ENCODE measurements at places on chromosomes 2 and 18. TPM values are rescaled to one million over a fixed set of nuclear protein-coding genes. Genes with fewer than 3 reads are reported as not detected.

DNA sequence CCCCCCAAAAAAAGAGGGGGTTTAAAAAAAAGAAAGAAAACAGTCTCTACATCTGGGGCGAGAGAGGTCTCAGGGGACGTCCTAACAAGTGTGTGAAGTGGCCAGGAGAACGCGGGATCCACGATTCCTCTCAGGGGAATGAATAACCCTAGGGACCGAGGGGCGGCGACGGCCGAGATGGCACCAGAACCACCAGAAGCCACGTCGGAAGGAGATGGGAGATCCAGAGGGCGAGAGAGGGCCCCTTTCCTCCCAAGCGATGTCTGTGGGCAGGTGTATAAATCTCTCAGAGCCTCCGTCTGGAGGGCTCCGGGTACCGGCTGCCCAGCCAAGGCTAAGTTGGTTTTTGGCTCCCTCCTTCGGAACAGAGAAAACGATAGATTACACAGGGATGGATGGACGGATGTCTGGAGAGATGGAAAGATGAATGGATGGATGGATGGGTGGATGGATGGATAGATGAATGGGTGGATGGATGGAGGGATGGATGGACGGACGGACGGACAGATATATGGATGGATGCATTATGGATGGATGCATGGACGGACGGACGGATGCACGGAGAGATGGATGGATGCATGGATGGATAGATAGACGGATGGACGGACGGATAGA is 1.7 kb downstream of the EPHA4 start:
- no peak for DNase-seq

GRCh38 chr2:210626849-210627248 is 70.5 kb downstream of the CPS1 start:
- DNase-seq: no peak

- peak; percentile 1 for DNase-seq
Measured at GRCh38 chr18:48799724-48800315, 150.9 kb downstream of the SMAD7 start.

DNA sequence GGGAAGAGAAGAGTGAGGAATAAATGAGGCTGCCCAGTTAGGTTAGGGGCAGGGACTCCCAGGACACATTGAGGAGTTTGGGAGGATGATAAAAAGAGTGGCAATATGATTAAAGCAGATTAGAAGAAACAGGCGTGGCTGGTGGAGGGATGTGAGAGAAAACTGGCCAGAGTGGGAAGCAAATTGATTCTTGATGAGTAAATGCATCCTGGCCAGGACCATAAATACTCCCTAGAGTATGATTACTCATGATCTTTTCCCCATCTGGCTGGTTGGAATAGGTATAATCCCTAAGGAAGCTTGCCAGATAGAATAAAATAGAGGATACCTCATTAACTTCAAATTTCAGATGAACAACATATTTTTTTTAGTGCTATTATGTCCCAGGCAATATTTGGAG is 21.5 kb upstream of the DAW1 start:
- no peak for DNase-seq

DNA sequence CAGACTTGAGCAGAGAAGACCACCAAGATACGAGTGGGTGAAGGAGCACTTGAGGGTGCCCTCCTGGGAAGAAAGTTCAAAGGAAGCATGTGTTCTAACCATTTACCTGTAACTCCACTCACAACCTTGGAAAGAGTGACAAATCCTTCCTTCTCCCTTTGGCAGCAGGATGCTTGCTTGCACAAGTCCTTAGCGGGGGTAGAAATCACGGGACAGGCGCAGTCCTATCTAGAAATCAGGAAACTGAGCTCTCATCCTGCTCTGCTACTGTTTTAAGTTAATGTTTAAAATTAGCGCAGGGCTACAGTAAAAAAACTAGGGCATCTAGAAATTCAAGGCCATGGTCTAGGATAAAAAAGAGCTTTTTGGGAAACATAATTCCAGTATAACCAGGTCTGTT is 100.9 kb upstream of the PTPRM start:
- no peak for DNase-seq

- no peak for DNase-seq
Measured at GRCh38 chr2:144323946-144324345, 196.0 kb downstream of the ZEB2 start.

GRCh38 chr2:111007757-111008688 is 112.7 kb upstream of the BCL2L11 start:
- no peak for DNase-seq

DNA sequence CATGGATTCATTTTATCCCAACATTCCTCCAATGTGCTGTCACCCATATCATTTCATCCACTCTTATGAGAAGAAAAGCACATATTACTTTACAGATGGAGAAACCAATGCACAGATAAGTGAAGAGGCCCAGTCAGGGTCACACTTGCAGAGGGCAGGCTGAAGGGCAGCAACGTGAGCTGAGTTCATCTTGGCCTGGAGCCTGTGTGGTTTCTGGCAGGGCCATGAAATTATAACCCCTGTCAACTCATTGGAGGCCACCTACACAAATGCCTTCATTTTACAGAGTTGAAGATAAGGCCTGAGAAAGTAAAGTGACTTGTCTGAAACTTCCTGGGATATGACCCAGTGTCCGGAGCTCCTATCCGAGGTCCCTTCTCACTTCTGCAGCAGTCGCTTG is 88.4 kb upstream of the NRP2 start:
- DNase-seq: no peak

- no peak for DNase-seq
Measured at GRCh38 chr2:219409619-219410018, 8.6 kb upstream of the DES start.

DNA sequence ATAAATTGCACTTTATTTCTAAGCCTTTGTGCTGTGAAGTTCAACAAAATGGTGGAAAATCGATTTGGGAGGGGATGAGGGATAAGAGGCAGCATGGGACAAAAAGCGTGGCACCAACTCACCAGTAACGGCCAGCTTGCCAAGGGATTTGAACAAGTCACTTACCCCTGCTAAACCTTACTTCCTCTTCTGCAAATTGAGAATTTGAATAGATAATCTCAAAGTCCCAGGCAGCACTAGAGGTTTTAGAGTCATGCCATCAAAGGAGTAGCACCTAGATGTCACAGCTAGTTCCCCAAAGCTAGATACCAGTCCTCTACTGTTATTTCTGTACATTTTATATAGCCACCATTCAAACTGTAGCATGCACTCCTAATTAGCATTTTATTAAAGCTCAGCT is 83.7 kb upstream of the VRK2 start:
- no peak for DNase-seq

DNA sequence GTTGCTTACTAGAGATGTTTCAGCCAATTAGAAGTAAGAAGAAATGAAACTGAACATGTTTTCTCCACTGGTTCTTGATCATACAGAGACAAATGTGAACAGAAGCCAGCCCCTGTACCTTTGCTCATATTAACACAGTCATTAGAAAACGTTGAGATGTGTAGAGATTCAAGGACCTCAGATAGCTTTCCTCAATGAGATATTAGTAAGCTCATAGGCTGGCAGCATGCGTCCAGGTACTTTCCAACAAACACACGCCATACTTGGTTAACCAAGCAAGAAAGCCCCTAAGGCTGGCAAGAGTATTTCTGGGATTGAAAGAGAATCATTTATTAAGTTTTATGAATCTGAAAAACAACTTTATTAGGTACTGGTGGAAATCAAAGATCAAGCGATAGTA is 37.5 kb downstream of the SLC5A7 start:
- DNase-seq: no peak

DNA sequence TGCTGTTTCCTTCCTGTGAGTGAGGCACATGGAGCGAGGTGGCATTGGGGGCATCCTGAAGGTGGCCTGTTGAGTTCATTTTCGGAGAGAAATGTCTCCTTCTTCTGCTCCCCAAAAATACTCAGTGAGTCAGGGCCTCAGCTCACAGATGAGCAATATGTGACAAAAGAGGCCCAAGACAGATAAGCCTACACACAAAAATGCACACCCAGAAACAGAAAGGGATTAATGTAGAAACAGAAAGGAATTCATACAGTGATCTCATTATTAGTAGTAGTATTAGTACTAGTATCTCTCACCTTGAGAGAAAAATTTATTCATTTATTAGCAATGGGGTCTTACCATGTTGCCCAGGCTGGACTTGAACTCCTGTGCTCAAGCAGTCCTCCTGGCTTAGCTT is 5.1 kb downstream of the GPR75 start:
- DNase-seq: no peak

GRCh38 chr18:32771871-32772580 is 797 bp downstream of the KLHL14 start:
- DNase-seq: no peak

GRCh38 chr2:191664823-191665677 is 12.9 kb upstream of the NABP1 start:
- no peak for DNase-seq

GRCh38 chr2:134218930-134219658 is 34.8 kb upstream of the MGAT5 start:
- DNase-seq: no peak

- DNase-seq: no peak
Measured at GRCh38 chr2:223560749-223561435, 41.3 kb downstream of the SCG2 start.

GRCh38 chr18:2139691-2140090 is 431.6 kb downstream of the METTL4 start:
- no peak for DNase-seq

DNA sequence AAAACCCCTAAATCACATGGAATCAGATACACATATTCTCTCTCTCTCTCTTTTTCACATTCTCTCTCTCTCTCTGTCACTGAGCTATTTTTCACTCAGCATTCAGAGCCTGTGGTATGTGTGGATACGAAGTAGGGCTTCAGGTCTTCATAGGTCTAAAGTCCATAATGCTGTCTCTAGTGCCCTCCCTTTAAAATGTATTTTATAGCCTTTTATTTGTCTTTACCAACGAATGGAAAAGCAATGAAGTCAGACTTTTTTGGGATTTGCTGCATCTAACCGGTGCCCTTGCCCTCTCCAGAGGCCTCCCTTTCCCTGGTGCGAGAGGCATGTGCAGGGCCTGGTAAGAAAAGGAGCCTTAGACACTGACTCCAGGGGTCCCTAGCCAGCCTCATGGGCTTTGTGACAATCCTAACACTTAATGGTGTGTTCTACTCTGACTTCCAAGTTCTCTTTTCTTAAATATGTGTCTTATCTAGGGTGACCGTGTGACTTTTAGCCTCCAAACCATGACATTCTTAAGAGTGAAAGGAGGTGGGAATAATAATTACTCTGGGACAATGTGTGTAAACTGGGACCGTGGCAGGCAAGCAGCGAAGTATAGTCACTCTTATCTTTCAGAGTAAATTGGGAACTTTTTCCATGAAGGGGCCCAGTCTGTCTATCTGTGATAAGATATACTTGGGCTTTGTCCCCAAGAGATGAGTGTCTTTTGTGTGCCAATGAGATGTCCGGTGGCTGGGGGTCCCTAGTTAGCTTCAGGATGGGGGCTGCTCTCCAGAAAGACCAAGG is 101.1 kb downstream of the B3GNT2 start:
- DNase-seq: no peak

GRCh38 chr2:42999391-42999841 is 207.0 kb upstream of the HAAO start:
- no peak for DNase-seq

DNA sequence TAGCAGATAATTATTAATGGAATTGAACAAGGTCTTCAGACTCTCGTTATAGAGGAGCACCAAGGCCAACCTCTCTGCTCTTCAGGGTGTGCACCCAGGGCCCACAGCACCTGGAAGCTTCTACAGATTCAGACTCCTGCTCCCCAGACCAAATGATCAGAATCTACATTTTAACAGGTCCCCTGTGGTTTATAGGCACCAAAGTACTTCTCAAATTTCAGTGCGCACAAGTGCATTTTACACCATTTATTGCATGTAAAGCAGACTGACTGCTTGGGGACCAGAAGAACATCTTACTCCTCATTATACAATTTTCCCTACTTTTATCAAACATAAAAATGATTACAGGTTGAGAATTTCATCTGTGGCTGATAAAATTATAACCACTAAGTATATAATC is 163.9 kb downstream of the COL4A4 start:
- no peak for DNase-seq

DNA sequence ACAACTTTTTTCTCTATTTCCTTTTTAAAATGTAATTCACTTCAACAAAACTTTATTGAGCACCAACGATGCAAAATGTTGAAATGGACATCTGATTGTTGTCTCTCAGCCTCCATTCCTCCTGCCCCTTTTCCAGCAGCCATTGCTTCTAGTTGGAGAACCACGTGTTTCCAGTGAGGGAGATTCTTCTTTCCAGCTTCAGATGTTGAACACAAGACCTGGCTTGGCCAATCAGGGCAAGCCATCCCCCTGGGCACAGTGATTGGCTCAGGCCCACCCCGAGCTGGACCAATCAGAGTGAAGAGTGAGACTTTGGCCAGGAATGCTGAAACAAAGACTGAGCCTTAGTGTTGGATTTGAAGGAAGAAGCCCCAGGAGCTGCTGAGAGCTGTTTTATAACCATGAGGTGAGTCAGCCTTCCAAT is 59.0 kb downstream of the E2F6 start:
- DNase-seq: no peak

DNA sequence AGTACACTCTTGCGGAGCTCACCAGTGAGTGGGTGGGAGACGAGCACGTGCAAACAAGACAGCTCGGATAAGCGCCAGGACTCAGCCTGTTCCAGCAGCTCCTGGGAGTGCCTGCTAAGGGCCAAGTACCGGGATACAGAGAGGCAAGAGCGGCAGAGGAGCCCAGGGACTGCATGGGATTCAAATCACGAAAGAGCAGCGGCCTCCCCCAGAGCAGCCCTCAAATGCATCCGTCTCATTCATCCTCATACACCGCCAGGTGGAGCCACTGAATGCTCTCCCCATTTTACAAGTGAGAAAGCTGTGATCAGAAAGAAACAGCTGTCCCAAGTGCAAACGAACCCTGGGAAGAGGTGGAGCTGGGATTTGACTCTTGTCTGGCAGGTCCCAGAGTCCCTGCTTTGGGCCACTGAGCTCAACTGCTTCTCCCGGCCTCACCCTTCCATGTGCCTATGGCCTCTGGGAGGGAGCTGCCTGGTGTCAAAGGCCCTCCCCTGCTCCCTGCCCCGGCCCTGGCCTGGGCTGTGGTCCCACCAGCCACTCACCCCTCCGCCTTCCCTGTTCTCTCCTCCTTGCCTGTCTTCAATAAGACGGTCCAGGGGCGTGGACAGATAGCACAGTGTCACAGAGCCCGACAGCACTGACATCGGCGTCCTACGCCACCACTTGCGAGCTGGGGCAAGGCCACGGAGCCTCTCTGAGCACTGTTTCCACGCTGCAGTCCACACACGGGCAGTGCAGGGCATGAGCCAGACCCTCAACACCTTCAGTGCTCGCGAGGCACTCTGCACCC is 72.8 kb upstream of the TAF1B start:
- no peak for DNase-seq

GRCh38 chr2:234952270-234953115 is 676 bp downstream of the SH3BP4 start:
- DNase-seq: peak; percentile 47

GRCh38 chr18:64091526-64091925 is 57.4 kb downstream of the LINC00305 start:
- DNase-seq: no peak

- DNase-seq: no peak
Measured at GRCh38 chr2:108564510-108564909, 30.2 kb downstream of the LIMS1 start.

CFAP53 gene
- 0.17 TPM for total RNA-seq

SPP2 gene
- total RNA-seq: 177 TPM

CXCR1 gene
- 0.40 TPM for total RNA-seq

TGFA gene
- 3.6 TPM for total RNA-seq

C2orf66 gene
- total RNA-seq: not detected

ANKRD30BL gene
- total RNA-seq: not detected

MCEE gene
- total RNA-seq: 15.5 TPM

G6PC2 gene
- total RNA-seq: not detected

ANO7 gene
- total RNA-seq: 1.7 TPM

MORN2 gene
- 4.9 TPM for total RNA-seq

PLGLB1 gene
- total RNA-seq: 144 TPM

DNAJC5G gene
- not detected for total RNA-seq

NYAP2 gene
- total RNA-seq: not detected
